Heart left ventricle (tissue), 16 donors: ENCODE measurements at places on chromosomes 16 and 17. TPM values are rescaled to one million over a fixed set of nuclear protein-coding genes. Genes with fewer than 3 reads are reported as not detected.

DNA sequence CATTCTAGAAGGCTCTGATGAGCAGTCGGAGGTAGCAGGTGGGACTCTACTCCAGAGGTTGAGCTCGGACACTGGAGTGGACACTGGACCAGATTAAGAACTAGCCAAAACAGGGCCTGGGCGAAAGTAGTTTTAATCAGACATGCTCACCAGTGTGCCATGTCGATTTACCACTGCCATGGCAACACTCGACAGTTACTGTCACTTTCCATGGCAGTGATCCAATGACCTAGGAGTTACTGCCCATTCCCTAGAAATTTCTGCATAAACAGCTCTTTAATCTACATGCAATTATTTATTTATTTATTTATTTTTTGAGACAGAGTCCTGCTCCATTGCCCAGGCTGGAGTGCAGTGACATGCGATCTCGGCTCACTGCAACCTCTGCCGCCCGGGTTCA, 7.2 kb upstream of the METTL9 start:
- H3K36me3 ChIP-seq, result no peaks in the 10 kb centered on the region
- H3K27ac ChIP-seq, result no peak overlapping the region
- no peak overlapping the region for H3K4me3 ChIP-seq
- no peaks in the 10 kb centered on the region for H3K4me1 ChIP-seq
- DNase-seq, result no peak
- H3K27me3 ChIP-seq, result no peaks in the 10 kb centered on the region

DNA sequence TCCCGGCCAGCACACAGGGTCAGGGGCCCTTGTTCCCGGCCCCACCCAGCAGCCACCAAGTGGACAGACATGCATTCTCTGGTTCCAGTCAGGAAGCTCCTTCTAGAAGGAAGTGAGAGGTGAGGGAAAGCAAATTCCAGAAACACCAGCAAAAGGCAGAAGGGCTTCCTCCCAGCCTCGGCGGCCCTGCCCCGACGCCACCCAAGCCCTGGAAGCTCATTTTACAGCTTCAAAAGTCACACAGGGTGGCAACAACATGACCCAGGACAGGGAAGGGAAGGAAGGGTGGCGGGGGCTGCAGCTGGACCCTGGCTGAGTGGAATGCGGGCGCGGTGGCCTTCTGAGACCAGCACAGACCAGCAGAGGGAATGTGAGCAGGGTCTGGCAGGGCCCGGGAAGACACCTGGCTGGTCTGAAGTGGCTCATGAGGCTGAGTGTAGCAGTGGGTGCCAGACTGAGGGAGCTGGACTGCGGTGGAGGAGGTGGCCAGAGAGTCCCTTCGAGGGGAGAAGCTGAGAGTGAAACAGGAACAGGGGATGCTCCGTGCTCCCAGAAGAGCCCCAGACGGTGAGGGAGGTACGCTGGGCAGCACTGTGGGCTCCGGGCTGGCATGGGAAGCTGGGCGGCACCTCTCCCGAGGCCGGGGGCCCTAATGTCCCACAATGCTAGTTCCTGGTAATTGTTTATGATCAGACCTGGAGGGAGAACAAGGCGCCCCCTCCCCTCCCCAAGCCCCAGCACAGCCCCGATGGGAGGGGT, 1.9 kb upstream of the UNC13D start:
- DNase-seq, result no peak
- no peaks in the 10 kb centered on the region for H3K27me3 ChIP-seq
- peaks cover 36% of the 10 kb centered on the region for H3K4me1 ChIP-seq
- peak overlapping the region; percentile 90 for H3K27ac ChIP-seq

Gene PYDC1
- not detected for total RNA-seq

GRCh38 chr16:70529051-70529777, 5.6 kb downstream of the SF3B3 start:
- H3K4me1 ChIP-seq, result peaks cover 38% of the 10 kb centered on the region
- H3K27me3 ChIP-seq, result no peaks in the 10 kb centered on the region
- no peak overlapping the region for H3K4me3 ChIP-seq
- DNase-seq, result no peak
- H3K36me3 ChIP-seq, result no peaks in the 10 kb centered on the region

DNA sequence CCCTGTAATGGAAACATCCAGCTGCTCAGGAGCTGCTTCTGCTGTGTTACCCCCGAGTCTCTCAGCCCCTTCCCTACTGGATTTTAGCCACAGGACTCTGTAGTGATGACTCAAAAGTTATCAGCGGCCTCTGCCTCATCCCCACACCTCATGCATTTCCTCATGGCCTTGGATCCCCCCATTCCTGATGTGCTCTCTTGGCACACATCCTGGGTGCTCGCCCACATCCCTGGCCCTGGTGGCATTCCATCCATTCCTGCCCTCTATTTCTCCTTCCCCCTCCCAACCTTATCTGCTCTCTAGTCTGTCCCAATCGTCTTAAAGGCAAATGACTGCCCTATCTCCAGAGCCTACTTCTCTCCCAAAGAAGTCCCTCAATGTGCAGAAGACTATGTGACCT, 24.6 kb downstream of the MARF1 start:
- H3K27ac ChIP-seq, result no peak overlapping the region
- H3K36me3 ChIP-seq, result peaks cover 23% of the 10 kb centered on the region
- no peaks in the 10 kb centered on the region for H3K27me3 ChIP-seq
- no peak overlapping the region for H3K4me3 ChIP-seq
